ENCODE measurements at places on chromosomes 13 and 19.

DNA sequence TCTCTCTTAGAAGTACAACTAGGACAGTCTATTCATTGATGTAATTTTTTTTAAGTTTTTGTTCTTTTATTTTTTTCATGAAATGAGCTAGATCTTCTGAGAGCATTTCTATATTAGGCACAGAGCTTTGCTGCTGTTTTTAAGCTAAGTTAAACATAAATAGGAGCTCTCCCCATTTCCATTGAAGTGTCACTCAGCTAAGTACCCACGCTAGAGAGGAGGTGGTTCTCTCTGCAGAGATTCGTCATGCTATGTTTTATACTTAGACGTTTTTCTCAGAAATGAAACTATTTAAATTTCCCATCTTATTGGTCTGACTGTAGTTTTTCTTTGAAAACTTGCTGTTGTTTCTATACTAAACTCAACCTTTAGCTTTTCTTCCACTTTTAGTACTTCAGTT lies 271.5 kb downstream of the PCDH9 start:
- DNase-seq = no peak

- no peak for DNase-seq
Observed at GRCh38 chr13:82962397-82962796, 919.9 kb downstream of the SLITRK1 start.

- DNase-seq = no peak
Observed at GRCh38 chr19:31285744-31286143, 63.5 kb downstream of the TSHZ3 start.

GRCh38 chr13:49869519-49869918 lies 66.6 kb downstream of the SPRYD7 start:
- DNase-seq = no peak

GRCh38 chr13:98930151-98930591 lies 47.7 kb downstream of the DOCK9 start:
- no peak for DNase-seq

- DNase-seq = no peak
Observed at GRCh38 chr13:111846391-111847159, 220.4 kb upstream of the SOX1 start.

DNA sequence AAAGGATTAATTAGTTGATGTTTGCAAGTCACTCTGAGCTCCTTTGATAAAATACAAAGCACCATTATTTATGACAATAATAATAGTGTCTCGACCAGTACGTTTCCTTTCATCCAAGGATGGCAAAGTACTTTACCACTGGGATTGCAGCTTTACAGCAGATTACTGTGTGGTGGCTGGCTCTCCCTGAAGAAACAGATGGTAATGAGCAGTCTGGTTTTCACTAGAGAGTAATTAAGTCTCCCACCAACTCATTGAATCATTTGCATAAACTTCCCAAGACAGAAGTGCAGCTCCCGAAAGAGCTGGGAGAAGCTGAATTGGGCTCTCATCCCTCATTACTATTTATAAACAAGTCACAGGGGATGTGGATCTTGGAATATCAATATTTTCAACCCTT lies 48.7 kb downstream of the KLF5 start:
- no peak for DNase-seq

Measured in activated naive CD4-positive, alpha-beta T cell treated with anti-CD3 and anti-CD28 coated beads, Interleukin-2, amount 50 U/mL, for 16 hours (primary cell).